Fibroblast of skin of right quadriceps (primary cell): ENCODE measurements at places on chromosomes 11 and 22.

DNA sequence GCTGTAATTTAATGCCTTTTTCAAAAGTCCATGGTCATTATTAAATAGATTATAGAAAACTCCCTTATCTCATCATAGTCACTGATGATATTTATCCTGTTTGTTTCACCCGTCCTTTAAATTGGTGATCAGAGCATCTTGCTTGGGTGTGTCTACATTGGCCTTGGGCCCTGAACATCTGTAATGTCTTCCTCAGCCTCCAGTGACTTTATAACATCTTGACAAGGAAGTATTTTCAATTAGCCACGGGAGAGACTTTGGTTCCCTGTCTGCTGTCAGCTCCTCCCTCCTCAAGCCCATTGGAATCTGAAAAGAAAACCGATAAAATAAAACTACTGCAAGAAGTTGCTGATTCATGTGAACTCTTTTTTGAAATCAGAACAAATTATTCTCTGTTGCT lies 116.9 kb upstream of the TTC12 start:
- DNase-seq, result no peak

GRCh38 chr22:46293577-46294260 lies 3.0 kb upstream of the GTSE1 start:
- DNase-seq, result peak; percentile 76

GRCh38 chr11:1085440-1086170 lies 10.9 kb downstream of the MUC2 start:
- DNase-seq, result no peak

DNA sequence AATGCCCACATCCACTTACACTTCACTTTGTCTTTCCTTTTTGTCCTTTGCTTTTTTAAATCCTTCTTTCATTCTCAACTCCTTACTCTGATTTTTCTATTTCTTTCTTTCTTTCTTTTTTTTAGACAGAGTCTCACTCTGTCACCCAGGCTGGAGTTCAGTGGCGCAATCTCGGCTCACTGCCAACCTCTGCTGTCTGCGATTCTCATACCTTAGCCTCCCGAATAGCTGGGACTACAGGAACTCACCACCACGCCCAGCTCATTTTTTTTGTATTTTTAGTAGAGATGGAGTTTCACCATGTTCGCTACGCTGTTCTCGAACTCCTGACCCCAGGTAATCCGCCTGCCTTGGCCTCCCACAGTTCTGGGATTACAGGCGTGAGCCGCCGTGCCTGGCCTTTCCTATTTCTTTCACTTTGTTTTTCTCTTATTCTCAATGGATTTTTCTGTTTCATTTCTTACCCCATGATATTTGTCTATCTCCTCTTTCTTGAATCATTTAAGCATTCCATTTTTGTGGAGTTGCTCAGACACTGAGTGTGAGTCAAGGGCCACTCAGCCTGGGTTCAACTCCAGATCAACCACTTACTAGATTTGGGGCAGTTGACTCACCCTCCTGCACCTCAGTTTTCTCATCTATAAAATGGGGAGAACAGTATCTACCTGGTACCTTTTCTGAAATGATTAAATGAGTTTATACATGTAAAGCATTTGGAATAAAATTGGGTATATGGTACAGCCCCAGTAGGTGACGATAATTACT lies 7.6 kb downstream of the KCNJ5 start:
- DNase-seq, result peak; percentile 40

DNA sequence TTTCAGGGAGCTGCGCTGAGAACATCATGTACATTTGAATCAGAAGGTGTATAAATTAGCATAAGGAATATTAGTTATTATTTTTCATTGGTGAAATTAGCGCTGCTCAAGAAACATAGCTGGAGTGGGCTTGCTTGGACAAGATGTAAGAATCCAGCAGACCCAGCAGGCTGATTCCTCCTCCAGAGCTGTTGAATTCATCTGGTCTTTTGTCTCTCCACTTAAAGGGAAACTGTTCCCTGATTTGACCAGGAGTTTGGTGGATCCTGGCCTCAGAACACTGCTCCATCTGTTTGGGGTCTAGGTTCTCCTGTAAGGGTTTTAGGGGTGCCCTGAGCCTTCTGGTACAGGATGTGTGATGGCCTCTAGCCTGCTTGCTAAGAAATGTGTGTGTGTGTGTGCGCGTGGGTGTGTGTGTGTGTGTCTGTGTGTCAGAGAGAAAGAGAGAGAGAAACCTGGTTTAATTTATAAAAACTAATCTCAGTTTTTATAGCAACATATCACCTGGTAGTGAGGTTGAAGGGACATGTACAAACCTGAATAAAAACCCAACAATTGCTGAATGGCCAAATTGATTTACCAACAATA lies 8.3 kb upstream of the SORL1 start:
- no peak for DNase-seq

GRCh38 chr11:12794576-12795230 lies 120.5 kb downstream of the TEAD1 start:
- no peak for DNase-seq

GRCh38 chr11:33949252-33949913 lies 57.5 kb upstream of the LMO2 start:
- no peak for DNase-seq

DNA sequence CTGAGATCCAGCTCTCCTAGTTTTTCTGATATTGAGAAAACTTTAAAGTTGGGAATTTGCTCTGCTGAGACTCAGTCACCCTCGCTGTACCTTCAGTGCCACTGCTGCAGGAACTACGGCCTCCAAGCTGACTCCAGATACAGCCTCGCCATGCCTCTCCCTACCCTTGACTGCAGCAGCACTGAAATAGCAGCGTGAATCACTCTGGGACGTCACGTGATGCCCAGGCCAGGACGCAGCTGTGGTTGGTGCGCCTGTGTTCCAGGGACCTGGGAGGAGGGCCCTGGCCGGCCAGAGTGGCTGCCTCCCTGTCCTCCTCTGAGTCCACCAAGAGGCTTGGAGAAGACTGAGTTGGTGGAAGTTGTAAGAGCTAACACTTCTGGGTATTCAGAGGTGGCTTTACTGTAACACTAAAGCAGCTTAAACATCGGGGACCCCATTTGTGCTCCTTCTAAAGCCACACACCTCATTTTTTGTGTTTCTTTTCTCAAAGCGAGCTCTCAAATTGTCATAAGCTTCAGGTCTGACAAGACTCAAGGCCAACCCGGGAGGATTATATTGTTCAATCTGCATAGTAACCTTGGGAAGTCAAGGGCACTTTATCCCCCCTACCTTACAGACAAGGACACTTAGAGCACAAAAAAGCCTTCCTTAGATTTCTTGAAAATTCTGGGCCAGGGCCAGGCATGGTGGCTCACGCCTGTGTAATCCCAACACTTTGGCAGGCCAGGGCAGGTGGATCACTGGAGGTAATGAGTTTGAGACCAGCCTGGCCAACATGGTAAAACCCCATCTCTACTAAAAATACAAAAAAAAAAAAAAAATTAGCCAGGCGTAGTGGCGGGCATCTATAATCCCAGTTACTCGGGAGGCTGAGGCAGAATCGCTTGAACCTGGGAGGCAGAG lies 4.2 kb upstream of the STIP1 start:
- DNase-seq, result peak; percentile 88

- peak; percentile 62 for DNase-seq
Measured at GRCh38 chr22:35910003-35910769, 118.4 kb downstream of the RBFOX2 start.

- no peak for DNase-seq
Measured at GRCh38 chr11:89203814-89204213, 26.1 kb downstream of the TYR start.

GRCh38 chr11:21105196-21105917 lies 436.0 kb downstream of the NELL1 start:
- DNase-seq, result no peak

GRCh38 chr11:27390318-27391295 lies 27.6 kb upstream of the CCDC34 start:
- peak; percentile 68 for DNase-seq

GRCh38 chr11:102079625-102080024 lies 30.6 kb upstream of the YAP1 start:
- DNase-seq, result no peak

DNA sequence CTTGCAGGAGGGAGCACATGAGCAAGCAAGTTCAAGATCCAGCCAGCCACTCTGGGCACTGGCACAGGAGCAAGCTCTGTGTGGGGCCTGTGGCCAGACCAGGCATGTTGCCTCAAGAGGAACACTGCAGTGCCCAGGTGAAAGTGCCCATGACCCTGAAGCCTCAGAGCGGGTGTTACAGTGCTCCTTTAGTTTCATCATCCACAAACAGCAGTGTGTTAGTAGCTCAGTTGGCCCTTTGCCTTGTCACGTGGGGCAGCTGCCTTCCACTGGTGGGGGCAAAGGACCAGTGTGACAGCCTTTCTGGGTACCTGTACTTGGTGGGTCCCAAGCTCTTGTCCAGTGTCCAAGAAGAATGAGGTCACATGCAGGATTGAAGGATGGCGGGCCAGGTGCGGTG lies 3.0 kb upstream of the EI24 start:
- no peak for DNase-seq

- no peak for DNase-seq
Measured at GRCh38 chr22:19622061-19622441, 92.3 kb upstream of the SEPTIN5 start.

DNA sequence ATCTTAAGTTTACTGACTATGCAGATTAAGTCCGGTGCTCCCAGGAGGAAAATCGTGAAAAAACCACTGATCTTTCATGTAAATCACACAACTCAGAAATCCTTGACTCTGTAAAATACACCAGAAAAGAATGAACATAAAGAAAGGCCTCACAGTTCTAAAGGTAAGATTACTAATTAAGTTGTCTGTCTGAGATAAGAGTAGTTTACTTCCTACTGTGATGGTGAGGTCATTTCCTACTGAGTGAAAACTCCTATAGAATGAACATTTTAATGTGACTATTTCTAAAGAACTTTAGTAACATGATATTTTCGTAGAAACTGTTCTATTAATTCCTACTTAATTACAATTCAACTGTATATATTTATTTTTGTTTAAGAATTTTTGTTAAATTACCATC lies 774.4 kb upstream of the CHORDC1 start:
- no peak for DNase-seq

GRCh38 chr11:33889296-33889695 lies 2.6 kb downstream of the LMO2 start:
- no peak for DNase-seq
